T-helper 17 cell (primary cell): ENCODE measurements at places on chromosomes 11 and 22. TPM values are rescaled to one million over a fixed set of nuclear protein-coding genes. Genes with fewer than 3 reads are reported as not detected.

GRCh38 chr11:96324912-96325311 is 18.1 kb downstream of the MAML2 start:
- no peak for DNase-seq

- no peak for DNase-seq
Observed at GRCh38 chr11:120130991-120131760, 6.7 kb downstream of the TRIM29 start.

GRCh38 chr11:95908826-95909225 is 15.1 kb downstream of the MTMR2 start:
- DNase-seq: no peak

GRCh38 chr11:33622806-33623205 is 77.8 kb downstream of the C11orf91 start:
- no peak for DNase-seq

PGA5 gene
- total RNA-seq: not detected

ROBO4 gene
- not detected for total RNA-seq

- DNase-seq: no peak
Observed at GRCh38 chr11:77421041-77421723, 52.7 kb downstream of the PAK1 start.

DNA sequence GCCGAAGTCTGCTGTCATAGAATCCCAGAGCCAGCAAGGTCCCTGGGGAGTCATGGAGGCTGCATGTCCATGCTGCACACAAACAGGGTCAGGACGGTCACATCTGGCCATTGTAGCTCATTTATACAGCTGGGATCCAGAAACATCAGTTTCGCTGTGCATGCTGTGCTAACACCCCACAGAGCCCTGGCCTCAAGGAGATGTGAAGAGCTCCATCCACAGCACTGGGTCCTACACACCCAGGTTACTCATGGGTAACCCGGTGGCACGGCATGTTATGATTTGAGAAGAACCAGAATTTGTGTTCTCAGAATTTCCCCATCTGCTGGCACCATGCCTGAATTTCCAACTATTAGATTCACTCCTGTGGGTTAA is 146.3 kb upstream of the ARHGAP20 start:
- DNase-seq: no peak

DNA sequence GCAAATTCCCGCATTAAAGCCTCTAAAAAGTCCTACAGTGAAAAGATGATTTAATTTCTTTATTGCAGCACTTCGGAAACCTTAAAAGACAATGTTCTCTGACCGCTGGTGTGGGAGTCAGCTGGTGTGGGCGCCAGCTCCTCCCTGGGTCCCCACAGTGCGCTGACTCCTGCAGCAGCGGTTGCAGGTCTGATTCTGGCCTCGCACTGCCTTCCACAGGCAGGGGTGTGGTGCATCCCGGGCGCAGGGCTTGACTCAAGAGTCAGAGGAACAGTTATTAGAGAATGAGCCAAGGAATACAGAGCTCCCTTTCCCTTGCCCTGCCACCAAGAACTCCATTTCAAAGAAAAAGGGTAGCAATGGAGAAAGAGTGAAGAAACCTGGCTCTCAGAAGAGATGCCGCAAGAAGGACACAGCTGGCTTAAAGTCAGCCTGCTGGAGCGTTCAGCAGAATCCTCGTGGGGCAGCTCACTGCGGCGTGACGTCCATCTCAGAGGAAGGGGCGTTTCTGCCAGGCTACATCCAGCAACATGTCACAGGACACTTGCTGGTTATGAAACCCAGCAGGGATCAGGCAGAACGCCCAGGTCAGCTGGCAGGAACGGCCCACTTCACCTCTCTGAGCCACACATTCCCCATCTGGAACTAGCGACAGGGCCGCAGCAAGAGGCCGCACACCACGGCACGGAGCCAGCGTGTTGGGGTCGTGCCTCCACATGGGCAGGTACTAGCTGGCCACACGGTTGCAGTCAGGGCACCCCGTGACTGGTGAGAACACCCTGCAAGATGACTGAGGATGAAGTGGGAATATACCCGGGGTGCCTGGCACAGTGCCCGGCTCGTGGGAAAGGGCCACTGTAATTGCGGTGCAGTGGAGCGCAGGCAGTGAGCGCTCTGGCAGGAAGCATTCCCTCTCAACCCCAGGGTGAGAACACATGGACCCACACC is 18.1 kb upstream of the EFCAB6 start:
- no peak for DNase-seq

DNA sequence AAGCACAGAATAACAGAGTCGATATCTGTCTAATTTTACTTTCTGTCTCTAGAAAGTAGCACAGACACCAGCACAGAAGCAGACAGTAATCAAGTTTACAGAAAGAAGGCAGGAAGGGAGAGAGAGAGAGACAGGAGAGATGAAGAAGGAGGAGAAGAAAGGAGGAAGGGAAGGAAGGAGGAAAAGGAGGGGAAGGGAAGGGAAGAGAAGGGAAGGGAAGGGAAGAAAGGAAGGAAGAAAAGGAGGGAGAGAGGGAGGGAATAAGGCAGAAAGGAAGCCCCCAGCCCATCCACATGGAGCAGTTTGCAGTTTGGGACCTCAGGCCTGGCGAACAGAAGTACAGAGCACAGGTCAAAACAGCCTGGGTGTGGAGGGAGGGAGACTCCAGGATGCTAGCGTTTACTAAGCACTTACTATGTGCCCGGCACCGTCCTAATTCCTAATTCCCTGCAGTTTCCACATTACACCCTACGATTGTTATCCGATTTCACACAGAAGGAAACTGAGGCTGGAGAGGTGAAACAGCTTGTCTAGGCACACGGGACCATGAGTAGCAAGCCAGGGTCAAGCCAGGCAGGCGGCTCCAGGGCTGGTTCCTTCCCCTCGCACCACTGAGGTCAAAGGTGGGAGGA is 46.0 kb upstream of the WNT7B start:
- no peak for DNase-seq

GRCh38 chr11:13229711-13230318 is 47.8 kb upstream of the BMAL1 start:
- no peak for DNase-seq

DNA sequence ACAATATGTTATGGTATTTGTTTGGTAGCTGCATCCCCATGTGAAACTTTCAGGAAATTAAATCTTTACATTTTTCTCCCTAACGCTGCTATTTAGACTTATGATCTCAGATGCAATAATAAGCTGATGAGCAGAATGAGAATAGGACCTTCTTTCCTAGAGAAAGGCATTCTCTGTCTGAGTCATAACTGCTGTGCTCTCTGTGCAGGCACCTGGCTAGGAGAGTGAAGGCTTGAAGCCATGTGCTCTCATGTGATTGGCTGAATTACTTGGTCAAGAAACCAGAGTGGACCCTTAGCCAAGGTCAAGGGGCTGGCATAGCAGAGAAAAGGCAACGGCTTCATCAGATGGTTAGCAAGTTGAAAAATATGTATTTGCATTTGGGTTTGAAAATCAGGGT is 185.0 kb downstream of the ADAMTS15 start:
- DNase-seq: no peak

DNA sequence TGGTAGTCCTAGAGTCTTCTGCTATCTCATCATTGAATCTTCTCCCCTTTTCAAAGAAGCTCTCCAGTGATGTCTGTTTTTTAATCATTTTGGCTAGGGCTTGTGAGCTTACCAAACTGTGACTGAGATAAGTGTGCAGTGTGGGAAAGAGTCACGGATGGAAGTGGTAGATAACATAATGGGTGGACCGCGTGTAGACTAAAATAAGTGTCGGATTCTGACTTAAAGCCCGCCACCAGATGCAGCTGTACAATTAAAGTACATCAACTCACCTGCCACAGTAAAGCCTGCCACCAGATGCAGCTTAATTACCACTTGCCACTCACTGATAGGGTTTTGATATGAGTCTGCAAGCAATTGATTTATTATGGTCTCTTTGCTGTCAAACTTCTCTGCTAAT is 581.5 kb downstream of the LRRC4C start:
- DNase-seq: no peak

GRCh38 chr22:20995329-20996030 is 6.4 kb downstream of the THAP7 start:
- DNase-seq: no peak

DNAJB7 gene
- total RNA-seq: not detected

DRAP1 gene
- total RNA-seq: 65.7 TPM
